GM23338 (cell line): ENCODE measurements at places on chromosomes 2 and 18.

DNA sequence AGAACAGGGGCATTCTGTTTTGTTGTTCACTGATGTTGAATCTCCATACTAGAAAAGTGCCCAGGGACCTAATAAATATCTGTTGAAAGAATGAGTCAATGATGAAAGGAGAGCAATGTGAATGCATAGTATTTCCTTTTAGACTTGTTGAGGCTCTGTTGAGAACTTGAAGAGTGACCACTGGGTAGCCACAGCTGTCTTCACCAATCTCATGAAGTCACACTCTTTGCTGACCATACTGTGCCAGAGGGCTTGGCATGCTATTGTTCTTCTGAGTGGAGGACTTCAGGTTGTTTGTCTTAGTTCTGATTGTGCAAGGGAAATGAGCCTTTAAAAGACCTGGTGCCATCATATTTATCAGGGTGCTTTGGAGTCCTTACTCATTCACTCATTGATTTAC is 41.6 kb upstream of the NT5C1B start:
- no peaks in the 10 kb centered on the region for H3K27me3 ChIP-seq
- no peak overlapping the region for H3K4me3 ChIP-seq
- no peaks in the 10 kb centered on the region for H3K4me1 ChIP-seq
- DNase-seq, result no peak
- 0 out of 2 replicates have a peak, but pooled peaks cover 4% of the 10 kb centered on the region for H3K36me3 ChIP-seq
- H3K27ac ChIP-seq, result no peak overlapping the region

- no peak overlapping the region for H3K4me3 ChIP-seq
- H3K27me3 ChIP-seq, result no peaks in the 10 kb centered on the region
- DNase-seq, result no peak
- no peaks in the 10 kb centered on the region for H3K4me1 ChIP-seq
Measured at GRCh38 chr2:60825666-60826065, 55.7 kb upstream of the REL start.

DNA sequence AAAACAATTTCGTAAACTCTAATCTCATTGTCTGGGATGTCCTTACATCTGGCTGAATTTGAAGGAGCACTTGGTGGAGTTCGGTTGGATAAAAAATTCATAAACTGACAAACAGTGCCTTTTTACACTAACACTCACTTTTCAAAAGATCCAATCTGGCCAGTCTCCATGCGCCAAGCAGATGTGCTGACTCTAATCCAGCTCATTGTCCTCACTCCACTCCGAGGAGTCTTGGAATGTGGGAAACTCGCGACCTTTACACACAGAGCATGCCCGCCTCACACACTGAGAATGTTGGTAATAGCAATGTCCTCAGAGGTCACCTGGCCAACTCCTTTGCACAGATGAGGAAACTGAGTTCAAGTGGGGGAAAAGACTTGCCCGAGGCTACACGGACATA is 66.8 kb downstream of the XDH start:
- no peaks in the 10 kb centered on the region for H3K36me3 ChIP-seq
- no peaks in the 10 kb centered on the region for H3K27me3 ChIP-seq
- H3K4me1 ChIP-seq, result no peaks in the 10 kb centered on the region

DNA sequence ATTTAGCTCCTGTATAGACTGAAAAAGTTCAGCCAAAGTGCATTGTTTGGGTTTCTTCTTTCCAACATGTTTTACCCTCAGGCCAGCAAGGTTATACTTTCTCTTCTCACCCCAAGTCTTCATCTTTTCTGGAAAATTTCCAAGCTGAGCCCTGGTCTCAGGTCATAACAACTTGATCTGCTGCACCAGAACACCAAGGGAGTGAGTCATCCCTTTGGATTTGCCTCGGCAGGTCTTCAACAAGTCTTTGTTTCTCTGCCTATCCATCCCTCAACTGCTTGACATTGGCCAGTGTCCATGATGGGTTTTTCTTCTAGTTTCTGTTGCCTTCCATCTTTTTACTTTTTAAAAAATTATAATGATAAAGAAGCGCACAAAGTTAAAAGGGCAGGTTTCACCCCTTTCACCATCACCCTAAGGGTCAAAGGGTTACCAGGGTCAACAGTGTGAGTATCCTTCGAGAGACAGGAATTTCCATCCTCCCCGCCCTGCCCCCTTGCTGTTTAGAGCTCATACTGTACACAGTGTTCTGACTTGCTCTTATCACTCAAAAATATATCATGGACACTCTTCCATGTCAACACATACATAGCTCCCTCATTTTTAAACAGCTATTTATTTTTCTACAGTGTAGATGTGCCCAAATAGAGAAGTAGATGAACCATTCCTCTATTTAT is 5.7 kb upstream of the SPATS2L start:
- H3K27ac ChIP-seq, result no peak overlapping the region
- H3K4me3 ChIP-seq, result no peak overlapping the region
- H3K4me1 ChIP-seq, result peaks cover 7% of the 10 kb centered on the region
- no peaks in the 10 kb centered on the region for H3K27me3 ChIP-seq

DNA sequence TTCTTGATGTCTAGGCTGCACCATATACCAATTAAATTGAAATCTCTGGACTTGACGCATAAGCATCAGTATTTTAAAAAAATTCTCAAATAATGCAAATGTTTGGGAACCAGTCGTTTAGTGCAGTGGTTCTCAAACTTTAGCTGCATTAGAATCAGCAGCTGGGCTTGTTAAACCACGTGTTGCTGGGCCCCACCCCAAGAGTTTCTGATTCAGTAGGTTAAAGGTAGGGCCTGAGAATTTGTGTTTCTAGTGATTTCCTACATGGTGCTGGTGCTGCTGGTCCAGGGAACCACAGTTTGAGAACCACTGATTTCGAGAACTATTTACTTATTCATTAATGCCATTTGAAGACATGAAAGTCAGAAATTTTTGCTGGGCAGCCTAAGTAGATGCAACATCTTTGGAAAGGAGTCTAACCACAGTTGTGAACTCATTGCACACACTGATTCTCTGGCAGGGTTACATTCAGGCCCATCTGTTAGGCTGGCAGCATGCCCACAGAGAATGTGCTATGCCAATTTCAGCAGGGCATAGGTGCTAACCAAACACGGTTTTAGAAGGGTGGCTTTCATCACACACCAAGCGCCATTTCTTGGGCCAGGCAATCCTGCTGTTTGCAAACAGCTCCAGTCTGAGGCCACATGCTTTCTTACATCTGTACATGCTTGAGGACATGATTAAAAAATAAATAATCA is 26.4 kb upstream of the ATP5MC3 start:
- H3K36me3 ChIP-seq, result no peaks in the 10 kb centered on the region
- H3K27me3 ChIP-seq, result no peaks in the 10 kb centered on the region
- no peak for DNase-seq
- no peak overlapping the region for H3K27ac ChIP-seq
- no peaks in the 10 kb centered on the region for H3K4me1 ChIP-seq
- no peak overlapping the region for H3K4me3 ChIP-seq

- no peak overlapping the region for H3K27ac ChIP-seq
- no peaks in the 10 kb centered on the region for H3K27me3 ChIP-seq
- no peak overlapping the region for H3K4me3 ChIP-seq
- no peak for DNase-seq
- no peaks in the 10 kb centered on the region for H3K36me3 ChIP-seq
Measured at GRCh38 chr18:59927246-59927825, 27.5 kb downstream of the PMAIP1 start.

DNA sequence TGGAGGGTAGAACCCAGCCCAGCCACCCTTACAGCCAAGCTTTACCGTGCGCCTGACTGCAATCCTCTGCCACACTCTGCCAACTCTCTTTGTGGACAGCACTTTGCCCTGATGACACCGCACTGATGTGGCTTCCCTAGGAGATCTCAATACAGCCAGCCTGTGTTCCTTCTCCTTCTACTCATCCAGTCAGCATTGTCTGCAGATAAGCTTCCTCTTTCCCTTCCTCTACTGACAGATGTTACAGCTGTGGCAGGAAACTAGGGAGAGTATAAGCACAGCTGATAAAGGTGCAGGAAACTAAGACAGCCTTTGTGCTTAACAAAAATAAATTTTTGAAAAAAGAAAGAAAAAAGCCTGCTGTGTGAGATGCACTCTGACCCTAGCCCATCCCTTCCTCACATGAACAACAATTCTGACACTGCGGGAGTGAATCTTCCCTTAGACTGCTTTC is 25.0 kb downstream of the CEP68 start:
- peaks cover 39% of the 10 kb centered on the region for H3K36me3 ChIP-seq
- H3K27ac ChIP-seq, result no peak overlapping the region
- H3K27me3 ChIP-seq, result no peaks in the 10 kb centered on the region
- no peak for DNase-seq

GRCh38 chr2:241254904-241255351 is 60.5 kb downstream of the HDLBP start:
- no peak overlapping the region for H3K27ac ChIP-seq
- peaks cover 74% of the 10 kb centered on the region for H3K36me3 ChIP-seq
- no peak overlapping the region for H3K4me3 ChIP-seq
- no peaks in the 10 kb centered on the region for H3K27me3 ChIP-seq

DNA sequence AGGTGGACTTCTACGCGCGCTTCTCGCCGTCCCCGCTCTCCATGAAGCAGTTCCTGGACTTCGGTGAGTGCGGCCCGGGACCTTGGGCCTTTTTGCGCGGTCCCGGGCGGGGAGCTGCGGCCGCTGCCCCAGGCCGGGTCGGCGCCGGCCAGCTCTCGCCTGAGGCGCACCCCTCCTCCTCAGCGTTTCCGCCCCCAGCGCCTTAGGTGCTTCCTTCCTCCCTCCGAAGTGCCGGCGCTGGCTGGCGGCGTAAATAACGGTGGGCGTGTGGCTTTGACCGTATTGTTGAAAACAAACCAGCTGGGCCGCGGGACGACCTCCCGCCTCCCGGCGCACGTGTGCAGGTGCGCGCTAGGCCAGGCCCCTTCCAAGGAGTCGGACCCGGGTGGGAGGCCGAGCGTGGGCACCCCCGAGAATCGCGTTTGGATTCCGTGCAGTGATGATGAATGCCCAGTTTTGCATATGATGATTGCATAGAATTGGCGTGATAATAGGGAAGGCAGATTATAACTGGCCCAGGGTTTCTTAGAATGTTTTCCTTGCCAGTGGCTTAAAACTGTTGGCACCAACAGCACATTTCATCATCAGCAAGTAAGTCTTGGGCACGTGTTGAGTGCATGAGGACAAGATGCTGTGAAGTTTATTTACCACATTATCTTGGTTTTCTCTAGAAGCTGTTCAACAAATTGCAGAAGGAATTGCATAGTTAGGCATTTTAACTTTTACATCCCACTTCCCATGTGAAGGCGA is 569 bp downstream of the PDK1 start:
- H3K36me3 ChIP-seq, result no peaks in the 10 kb centered on the region
- DNase-seq, result peak; percentile 94
- peak overlapping the region; percentile 73 for H3K27ac ChIP-seq

GRCh38 chr2:62688771-62689170 is 16.7 kb upstream of the EHBP1 start:
- no peaks in the 10 kb centered on the region for H3K27me3 ChIP-seq
- no peak overlapping the region for H3K27ac ChIP-seq
- DNase-seq, result no peak
- no peaks in the 10 kb centered on the region for H3K36me3 ChIP-seq
- no peaks in the 10 kb centered on the region for H3K4me1 ChIP-seq

- DNase-seq, result peak; percentile 19
- H3K27me3 ChIP-seq, result peaks cover 10% of the 10 kb centered on the region
- H3K36me3 ChIP-seq, result no peaks in the 10 kb centered on the region
- 0 out of 2 replicates have a peak overlapping the region, but pooled peaks have one; percentile 1 for H3K4me3 ChIP-seq
Measured at GRCh38 chr18:33585431-33585775, 7.4 kb downstream of the ASXL3 start.

DNA sequence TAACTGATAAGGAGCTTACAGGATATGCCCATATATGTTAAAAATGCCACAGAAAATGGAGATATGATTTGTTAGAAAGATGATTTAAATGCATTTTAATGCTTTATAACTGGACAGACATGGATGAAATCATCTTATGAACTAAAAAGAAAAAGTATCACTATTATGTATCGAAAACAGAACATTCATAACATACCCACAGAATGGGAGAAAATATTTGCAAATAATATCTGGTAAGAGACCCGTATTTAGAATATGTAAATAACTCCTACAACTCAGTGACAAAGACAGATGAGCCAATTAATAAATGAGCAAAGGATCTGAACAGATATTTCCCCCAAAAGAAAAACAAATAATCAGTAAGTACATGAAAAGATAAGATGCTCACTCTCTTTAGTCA is 24.3 kb upstream of the MGAT5 start:
- no peak overlapping the region for H3K4me3 ChIP-seq
- DNase-seq, result no peak
- no peaks in the 10 kb centered on the region for H3K27me3 ChIP-seq

DNA sequence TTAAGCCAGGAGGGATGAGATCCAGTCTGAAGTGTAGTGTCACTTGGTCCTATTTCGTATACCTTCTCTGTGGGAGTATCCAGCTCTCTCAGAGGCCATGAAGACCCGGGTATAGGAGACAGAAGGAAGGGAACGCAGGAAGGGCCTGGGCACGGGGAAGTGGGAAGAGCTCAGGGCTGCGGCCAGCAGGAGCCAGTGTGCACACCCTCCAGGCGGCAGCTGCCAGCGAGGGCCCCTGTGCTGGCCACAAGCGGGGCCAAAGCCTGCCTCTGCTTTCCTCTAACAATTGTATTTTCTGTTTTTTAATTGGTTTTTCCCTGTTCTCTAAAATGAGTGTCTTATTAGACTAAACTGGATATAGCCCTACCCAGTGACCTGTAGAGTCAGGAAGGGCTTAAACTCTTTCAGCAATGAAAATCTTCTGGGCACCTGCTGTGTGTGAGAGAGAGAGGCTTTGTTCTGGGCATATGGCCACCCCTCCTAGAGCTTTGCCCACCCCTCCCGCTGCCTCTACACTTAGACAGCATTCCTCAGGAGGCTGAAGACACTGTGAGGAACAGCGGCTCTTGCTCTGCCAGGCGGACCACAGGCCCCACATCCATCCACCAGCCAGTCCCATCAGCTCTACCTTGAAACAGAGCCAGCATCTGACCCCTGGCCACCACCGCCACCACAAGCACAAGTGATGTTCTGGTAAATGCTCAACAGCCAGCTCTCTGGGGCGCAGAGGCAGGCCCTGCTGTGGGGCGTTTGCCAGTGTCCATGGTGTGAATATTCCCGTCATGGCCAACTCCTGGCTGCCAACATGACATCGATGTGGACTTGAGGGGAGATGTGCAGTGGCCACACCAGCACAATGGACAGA is 9.5 kb downstream of the GPR17 start:
- no peak for DNase-seq
- H3K27me3 ChIP-seq, result no peaks in the 10 kb centered on the region
- no peak overlapping the region for H3K27ac ChIP-seq
- H3K4me3 ChIP-seq, result no peak overlapping the region

DNA sequence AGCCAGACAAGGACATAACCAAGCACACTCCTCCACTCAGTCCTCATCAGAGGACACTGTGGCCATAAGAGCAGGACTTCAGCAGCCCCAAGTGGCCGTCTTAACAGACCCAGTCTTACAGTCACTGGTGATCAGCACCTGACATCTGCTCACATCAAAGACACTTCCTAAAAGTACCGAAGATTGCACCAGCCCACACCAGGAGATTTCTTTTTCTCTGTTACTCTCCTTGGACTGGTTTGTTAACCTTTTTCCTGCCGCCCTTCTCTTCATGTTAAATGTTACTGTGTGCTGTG is 44.1 kb downstream of the MRPS5 start:
- no peak overlapping the region for H3K27ac ChIP-seq
- peak overlapping the region; percentile 71 for H3K4me3 ChIP-seq
- DNase-seq, result peak; percentile 19
- no peaks in the 10 kb centered on the region for H3K36me3 ChIP-seq
